A549 treated with CORT108297 at 1 μM for 4 hours (cell line): ENCODE measurements at places on chromosomes 6 and 20. TPM values are rescaled to one million over a fixed set of nuclear protein-coding genes. Genes with fewer than 3 reads are reported as not detected.

The MKKS gene
- 18.9 to 21.7 TPM (median 20.3 TPM) in 5 replicates for total RNA-seq

The POU5F1 gene
- total RNA-seq: 4.7 to 6.7 TPM (median 5.3 TPM) in 5 replicates

The ARHGAP40 gene
- 0.02 TPM in 1 of 5 replicates, not detected in the others for total RNA-seq

The RNF182 gene
- 2.7 to 3.5 TPM (median 3.1 TPM) in 5 replicates for total RNA-seq

The VSX1 gene
- total RNA-seq: 1.0 to 1.2 TPM (median 1.1 TPM) in 5 replicates

The MUC22 gene
- 0.02 to 0.03 TPM (median 0.02 TPM) in 3 of 5 replicates, not detected in the others for total RNA-seq

The GHRH gene
- total RNA-seq: not detected in 5 replicates

The FAM217A gene
- total RNA-seq: not detected in 5 replicates

The TFAP2D gene
- total RNA-seq: not detected in 5 replicates

The SLC44A4 gene
- total RNA-seq: 0.06 to 0.16 TPM in 2 of 5 replicates, not detected in the others

The KHDC1 gene
- total RNA-seq: 3.6 to 4.5 TPM (median 4.1 TPM) in 5 replicates

The WFDC5 gene
- not detected in 5 replicates for total RNA-seq

The KCNG1 gene
- total RNA-seq: 15.0 to 32.1 TPM (median 19.5 TPM) in 5 replicates

The TTI1 gene
- total RNA-seq: 21.1 to 22.4 TPM (median 21.9 TPM) in 5 replicates

The MGME1 gene
- 40.0 to 47.8 TPM (median 43.1 TPM) in 5 replicates for total RNA-seq

The BTN1A1 gene
- total RNA-seq: 0.03 TPM in 1 of 5 replicates, not detected in the others

The MYMX gene
- total RNA-seq: not detected in 5 replicates

The NRSN1 gene
- total RNA-seq: not detected in 5 replicates

The MAPK13 gene
- total RNA-seq: 0.55 to 1.3 TPM (median 0.73 TPM) in 5 replicates

The ROS1 gene
- 0.12 to 0.21 TPM (median 0.16 TPM) in 5 replicates for total RNA-seq

The CENPW gene
- total RNA-seq: 31.6 to 43.4 TPM (median 40.2 TPM) in 5 replicates

The CEP85L gene
- 0.97 to 1.8 TPM (median 1.6 TPM) in 5 replicates for total RNA-seq

The TRDN gene
- not detected in 5 replicates for total RNA-seq

The ADTRP gene
- 0.27 to 0.53 TPM (median 0.36 TPM) in 5 replicates for total RNA-seq

The SUMO4 gene
- total RNA-seq: 0.11 TPM in 1 of 5 replicates, not detected in the others

The RWDD2A gene
- total RNA-seq: 1.3 to 1.8 TPM (median 1.7 TPM) in 5 replicates
